Endothelial cell (in vitro differentiated cells): ENCODE measurements at places on chromosomes 3 and 15. TPM values are rescaled to one million over a fixed set of nuclear protein-coding genes. Genes with fewer than 3 reads are reported as not detected.

The C3orf49 gene
- not detected for total RNA-seq

The LIPC gene
- not detected for total RNA-seq

DNA sequence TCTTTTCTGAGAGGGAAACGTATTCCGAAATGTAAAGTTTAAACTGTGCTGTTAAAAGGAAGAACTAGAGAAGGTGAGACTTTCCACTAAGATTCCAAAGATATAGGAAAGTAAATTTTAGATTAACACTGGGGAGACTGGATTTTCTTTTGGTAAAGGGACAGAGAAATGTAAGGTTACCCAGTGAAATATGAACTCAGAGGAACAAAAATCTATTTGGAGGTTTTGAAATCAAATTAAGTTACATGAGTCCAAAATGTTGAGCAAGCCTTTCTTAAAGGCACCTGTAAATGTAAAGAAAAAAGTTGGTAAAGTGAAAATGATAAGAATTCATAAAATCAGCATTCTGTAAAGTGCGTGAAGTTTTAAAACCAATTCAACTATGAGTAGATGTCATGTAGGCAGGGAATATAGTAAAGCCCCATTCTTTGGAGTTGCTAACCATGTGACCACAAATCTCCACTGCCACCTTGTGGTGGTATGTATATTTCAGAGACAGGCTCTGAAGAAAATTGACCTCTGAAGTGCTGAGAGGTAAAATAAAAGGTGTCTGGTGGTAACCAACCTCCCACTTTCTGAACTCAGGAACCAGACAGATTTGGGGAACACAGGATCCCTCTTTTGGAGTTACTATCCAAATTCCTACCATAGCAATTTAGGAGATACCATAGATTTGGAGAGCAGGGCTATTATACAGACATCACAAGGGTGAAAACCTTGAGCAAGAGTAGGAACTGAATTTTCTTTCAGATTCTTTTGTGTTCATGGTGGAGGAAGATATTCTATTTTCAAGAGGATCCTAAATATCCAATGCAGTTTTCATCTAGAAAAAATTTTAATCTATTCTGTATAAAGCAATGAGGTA is 215.3 kb downstream of the ROBO2 start:
- peak; percentile 60 for DNase-seq

DNA sequence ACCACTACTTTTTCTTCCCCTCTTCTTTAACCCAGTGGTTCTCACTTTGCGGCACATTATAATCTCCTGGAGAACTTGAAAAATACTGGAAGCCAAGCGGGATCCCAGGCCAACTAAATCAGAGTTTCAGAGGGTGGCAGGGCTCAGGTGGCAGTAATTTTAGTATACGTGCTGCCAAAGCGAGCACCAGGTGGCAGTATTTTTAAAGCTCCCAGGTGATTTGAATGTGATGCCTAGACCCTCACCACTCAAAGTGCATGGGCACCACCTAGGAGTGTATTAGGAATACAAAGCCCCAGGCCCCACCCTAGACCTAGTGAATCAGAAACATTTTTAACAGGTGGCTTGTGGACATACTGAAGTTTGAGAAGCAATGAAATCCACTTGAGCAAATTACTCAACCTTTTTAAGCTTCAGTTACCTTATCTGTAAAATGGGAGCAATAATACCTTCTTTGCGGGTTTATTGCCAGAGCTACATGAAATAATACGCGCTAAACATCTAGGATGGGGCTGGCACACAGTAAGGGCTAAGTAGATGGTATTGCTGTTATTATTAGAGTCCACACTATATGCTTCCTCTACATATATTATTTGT is 8.3 kb downstream of the B3GALNT1 start:
- DNase-seq = peak; percentile 13

- no peak for DNase-seq
Measured at GRCh38 chr3:131543714-131544113, 40.9 kb upstream of the MRPL3 start.

The CHRNA7 gene
- 2.3 TPM for total RNA-seq

The GHSR gene
- total RNA-seq = not detected

The ISL2 gene
- total RNA-seq = 1.4 TPM

GRCh38 chr3:4752201-4753072 is 226.8 kb upstream of the BHLHE40 start:
- DNase-seq = no peak

- no peak for DNase-seq
Measured at GRCh38 chr3:134998855-134999254, 203.8 kb downstream of the EPHB1 start.

DNA sequence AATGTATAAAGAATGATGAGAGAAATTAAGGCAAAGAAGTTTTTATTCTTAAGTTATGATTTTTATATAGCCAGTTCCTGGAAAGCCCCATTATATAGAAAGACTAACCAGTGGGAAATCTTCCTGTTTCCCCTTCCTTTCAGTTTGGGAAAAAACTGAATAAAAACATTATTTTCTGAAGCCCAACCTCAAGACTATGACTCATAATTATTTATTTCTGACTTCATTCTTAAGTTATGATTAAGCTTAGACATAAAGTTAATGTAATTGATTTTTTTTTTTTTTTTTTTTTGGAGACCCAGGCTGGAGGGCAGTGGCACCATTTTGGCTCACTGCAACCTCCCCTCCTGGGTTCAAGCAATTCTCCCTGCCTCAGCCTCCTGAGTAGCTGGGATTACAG is 55.8 kb downstream of the TRPC1 start:
- no peak for DNase-seq

The MEGF11 gene
- total RNA-seq = 0.77 TPM

DNA sequence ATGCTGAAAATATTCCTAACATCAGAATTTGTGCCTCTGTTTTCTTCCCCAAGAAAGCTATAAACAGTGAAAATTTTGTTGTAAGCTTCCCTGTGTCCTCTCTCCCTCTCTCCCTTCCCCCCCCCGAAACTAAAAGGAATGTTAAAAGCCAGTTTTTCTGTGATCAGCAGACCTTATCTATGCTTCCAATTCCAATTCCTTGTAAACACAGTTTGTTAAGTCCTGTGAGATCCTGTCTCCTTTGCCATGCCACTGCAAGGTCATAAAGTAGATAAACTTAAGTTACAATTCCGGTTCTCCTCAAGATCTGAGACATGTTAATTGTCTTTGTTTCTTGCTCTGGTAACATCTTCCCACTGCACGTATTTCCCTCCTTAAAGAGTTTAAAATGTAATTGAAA is 42.9 kb upstream of the DHX36 start:
- no peak for DNase-seq

The TMEM212 gene
- total RNA-seq = not detected

The INSYN1 gene
- total RNA-seq = 4.8 TPM

DNA sequence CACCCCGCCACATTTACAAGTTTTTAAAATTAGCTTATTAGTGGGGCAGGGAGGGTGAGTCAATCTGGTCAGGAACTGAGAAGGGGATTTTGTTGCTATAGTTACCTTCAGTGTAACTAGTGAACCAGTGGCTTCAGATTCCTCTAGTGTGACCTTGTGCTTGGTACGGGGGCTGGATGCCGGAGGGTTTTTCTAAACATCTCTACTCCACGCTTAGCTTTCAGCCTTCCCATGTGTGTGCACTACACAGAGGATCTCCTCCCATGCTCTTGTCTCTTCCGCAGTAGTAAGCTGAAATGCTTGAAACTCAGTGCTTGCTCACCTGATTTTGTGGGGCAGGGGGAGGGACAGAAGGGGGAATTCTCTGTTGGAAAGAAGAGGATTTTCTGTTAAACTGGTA is 67.9 kb upstream of the AKAP13 start:
- no peak for DNase-seq

DNA sequence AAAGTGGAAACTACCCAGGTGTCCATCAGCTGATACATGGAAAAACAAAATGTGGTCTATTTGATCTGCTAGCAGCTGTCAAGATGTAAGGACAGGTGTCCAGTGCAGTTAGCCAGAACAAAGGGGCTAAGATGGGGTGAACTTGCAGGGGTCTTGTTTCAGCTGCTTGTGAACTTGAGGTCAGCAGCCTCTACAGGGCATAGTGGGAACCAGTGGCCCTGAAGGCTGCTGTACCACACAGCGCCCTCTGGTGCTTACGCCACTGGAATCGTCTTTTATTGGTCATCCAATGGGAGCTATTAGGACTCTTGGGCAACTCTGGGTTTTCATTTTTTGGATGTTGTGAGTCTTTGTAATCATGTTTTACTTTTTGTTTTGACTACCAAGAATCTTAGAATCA is 62.2 kb upstream of the CTSH start:
- peak; percentile 82 for DNase-seq

DNA sequence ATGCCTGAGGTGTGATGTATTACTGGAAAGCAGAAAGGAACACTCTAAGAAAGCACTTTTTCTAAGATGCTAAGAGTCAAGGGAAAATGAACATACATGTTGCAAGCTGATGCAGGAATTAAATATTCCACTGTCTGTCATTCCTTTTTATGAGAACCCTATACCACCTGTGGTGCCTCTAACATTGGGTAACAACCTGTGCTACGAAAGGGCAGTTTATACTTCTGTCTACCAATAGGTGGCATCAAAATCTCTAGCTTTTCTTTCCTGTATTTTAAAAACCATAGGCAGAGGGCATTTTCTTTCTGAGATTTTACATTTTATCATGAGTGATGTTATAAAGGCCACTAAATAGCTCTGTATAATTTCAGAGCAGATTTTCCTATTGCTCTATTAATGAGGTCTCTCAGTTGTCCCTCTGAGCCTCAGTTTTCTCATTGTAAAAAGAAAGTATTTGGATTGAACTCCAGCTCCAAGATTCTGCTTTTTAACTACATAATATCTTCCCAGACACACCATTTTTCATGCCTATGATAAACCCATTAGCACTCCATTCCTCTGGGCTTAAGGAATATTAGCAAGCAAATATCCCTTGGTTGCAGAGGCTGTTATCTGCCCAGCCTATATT is 3.5 kb upstream of the CPNE4 start:
- DNase-seq = no peak

GRCh38 chr15:27686369-27686768 is 412.7 kb downstream of the OCA2 start:
- no peak for DNase-seq

The PTX3 gene
- 0.13 TPM for total RNA-seq

The ICE2 gene
- total RNA-seq = 42.2 TPM

DNA sequence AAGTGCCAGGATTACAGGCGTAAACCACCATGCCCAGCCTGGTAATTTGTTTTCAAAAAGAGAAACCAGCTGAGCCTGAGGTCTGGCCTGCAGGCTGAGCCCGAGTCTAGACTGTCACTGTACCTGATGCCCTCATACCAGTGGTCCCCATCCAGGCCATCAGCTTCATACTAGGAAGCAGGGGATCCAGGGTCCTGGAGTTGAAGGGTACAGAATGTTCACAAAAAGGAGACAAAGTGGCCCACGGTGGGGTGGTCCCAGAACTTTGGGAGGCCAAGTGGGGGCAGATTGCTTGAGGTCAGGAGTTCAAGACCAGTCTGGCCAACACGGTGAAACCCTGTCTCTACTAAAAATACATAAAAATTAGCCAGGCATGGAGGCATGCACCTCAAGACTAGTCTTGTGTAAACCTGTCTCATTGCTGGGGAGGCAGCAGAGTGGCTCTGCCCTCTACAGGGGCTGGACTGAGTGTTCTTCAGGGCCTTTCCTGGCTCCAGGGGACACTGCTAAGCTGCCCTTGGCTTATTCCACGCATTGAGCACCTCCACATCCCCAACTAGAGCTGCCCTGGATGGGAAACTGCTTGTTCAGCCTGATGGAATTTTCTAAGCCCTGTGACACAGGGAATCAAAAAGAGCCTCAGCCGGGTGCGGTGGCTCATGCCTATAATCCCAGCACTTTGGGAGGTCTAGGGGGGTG is 7.9 kb upstream of the HHATL start:
- no peak for DNase-seq

DNA sequence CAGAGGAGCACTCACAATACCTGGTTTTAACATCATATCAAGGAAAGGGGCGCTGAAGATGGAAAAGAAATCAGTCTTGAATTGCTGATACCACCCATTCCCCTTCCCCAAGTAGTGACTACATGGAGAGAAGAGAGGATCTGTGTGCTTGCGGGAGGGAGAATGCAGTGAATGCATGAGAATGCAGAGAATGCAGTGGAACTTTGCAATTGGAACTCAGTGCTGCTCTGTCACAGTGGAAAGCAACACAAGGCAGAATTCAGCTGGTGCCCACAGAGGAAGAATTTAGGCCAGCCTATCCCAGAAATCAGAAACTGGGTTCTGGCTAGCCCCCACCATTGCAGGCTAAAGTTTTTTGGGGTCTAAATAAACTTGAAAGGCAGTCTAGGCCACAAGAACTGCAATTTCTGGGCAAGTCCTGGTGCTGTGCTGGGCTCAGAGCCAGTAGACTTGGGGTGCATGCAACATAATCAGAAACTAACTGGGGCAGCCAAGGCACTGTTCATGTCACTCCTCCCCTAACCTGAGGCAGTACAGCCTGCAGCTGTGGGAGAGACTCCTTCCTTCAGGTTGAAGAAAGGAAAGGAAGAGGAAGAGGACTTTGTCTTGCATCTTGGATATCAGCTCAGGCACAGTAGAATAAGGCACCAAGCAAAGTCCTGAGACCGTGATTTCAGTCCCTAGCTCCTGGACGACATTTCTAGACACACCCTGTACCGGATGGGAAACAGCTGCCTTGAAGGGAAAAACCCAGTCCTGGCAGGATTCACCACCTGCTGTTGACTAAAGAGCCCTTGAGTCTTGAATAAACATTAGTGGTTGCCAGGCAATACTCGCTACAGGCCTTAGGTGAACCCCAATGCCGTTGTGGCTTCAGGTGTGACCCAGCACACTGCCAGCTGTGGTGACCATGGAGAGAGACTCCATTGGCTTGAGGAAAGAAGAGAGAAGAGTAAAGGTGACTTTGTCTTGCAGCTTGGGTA is 329.3 kb downstream of the TBL1XR1 start:
- no peak for DNase-seq

- no peak for DNase-seq
Measured at GRCh38 chr15:76340198-76340802, 3.7 kb downstream of the ISL2 start.

DNA sequence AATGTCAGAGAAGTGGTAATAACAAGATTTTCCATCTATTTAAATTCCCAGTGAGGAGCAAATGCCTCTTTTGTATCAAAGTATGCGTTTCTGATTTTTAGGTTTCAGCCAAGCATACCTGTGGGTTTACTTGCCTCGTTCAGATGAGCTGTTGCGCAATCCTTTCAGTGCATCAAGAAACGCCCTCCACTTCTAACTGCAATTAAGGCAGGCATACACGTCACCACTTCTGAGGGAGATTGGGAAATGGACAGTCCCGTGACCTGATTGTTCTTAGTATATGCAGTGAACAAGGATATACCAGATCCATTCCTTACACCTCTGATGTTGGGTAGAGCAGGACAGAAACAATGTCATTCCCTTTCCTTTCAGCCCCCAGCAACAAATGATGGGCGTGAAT is 219.0 kb downstream of the ITPR1 start:
- no peak for DNase-seq

DNA sequence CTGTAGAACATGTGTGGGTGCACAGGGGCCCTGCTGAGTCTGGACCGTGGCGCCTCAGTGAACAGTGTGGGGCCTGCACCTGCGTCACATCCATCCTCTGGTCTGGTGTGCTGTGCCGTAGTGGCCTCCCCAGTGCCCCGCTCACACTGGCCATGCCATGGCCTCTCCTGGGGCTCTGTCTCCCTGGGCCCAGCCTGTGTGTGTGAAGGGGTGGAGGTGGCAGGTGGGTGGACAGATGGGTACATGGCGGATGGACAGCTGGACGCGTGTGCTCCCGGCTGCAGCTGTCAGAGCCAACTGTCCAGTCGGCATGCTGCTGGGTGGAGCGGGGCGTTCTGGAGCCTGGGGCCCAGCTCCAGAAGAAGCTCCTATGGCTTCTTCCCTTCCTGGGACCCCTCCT is 17.8 kb downstream of the PLXNA1 start:
- no peak for DNase-seq

The CATSPER2 gene
- total RNA-seq = 1.9 TPM

- DNase-seq = no peak
Measured at GRCh38 chr15:85757939-85758654, 36.6 kb downstream of the KLHL25 start.
